Mucosa of descending colon (tissue), 3 donors: ENCODE measurements at places on chromosomes 2 and 18. TPM values are rescaled to one million over a fixed set of nuclear protein-coding genes. Genes with fewer than 3 reads are reported as not detected.

Gene HOXD9
- 2.1 TPM for total RNA-seq

Gene CRYGB
- not detected for total RNA-seq

Gene CTLA4
- 0.96 TPM for total RNA-seq

Gene RAMP1
- 154 TPM for total RNA-seq

Gene RBMS1
- 58.3 TPM for total RNA-seq

Gene SP140
- 4.9 TPM for total RNA-seq

Gene ALPI
- total RNA-seq = 24.4 TPM

Gene BCL11A
- total RNA-seq = 40.7 TPM

Gene TCF7L1
- 22.9 TPM for total RNA-seq

Gene CCDC150
- total RNA-seq = 5.3 TPM

Gene ALPP
- 1.2 TPM for total RNA-seq

Gene SULT1C4
- 4.1 TPM for total RNA-seq

Gene GAREM2
- 4.0 TPM for total RNA-seq

Gene EVX2
- total RNA-seq = not detected

Gene ADAM23
- total RNA-seq = 1.4 TPM

Gene IL1RL2
- 1.5 TPM for total RNA-seq

Gene CMPK2
- total RNA-seq = 9.8 TPM

Gene ADD2
- total RNA-seq = 0.43 TPM

Gene PLGLB2
- total RNA-seq = not detected

Gene CHRND
- not detected for total RNA-seq

Gene MERTK
- 9.3 TPM for total RNA-seq

Gene DLX2
- not detected for total RNA-seq

Gene CAVIN2
- total RNA-seq = 13.7 TPM

Gene SGPP2
- 75.2 TPM for total RNA-seq

Gene DYNC2LI1
- 15.3 TPM for total RNA-seq
